Stimulated activated CD4-positive, alpha-beta T cell treated with anti-CD3 and anti-CD28 coated beads, Interleukin-2, amount 100 ng/mL, for 48 hours (primary cell): ENCODE measurements at places on chromosomes 12 and 14.

GRCh38 chr12:123833830-123834229 is 71.7 kb downstream of the DNAH10 start:
- DNase-seq = no peak

DNA sequence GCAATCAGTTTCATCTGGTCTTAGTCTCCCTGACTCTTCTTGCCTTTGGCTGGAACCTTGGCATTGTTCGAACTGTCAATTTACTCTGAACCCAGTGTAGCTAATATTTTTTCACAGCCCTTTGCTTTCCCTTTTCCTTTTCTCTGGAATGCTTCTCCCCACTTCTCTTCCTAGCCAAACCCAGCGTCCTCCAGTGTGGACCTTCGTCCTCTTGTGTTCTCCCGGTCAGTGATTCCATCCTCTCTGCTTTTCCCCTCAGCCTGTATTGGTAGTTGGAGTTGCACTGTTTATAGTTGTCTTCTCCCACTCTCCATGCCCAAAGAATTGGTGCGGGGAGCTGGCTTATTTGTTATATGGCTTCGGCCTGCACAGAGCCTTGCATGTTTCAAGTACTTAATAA is 9.4 kb downstream of the ACVR1B start:
- DNase-seq = no peak

DNA sequence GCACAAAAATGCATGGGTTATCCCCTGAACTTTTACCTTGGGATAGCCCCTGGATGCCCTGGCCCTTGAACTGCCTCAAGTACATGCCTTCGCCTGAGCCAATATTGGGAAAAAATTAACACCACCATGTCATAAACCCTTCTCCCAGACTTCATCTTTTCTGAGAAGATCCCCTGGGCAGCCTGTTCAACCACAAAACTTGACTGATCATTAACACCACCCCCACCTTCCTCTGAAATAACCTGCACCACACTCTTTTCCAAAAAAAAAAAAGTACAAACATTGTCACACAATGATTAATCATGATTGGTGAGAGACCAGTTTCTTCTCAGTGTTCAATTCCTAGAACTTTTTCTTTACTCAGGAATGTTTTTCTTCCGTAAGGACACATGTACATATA is 217.9 kb downstream of the PAX9 start:
- no peak for DNase-seq

DNA sequence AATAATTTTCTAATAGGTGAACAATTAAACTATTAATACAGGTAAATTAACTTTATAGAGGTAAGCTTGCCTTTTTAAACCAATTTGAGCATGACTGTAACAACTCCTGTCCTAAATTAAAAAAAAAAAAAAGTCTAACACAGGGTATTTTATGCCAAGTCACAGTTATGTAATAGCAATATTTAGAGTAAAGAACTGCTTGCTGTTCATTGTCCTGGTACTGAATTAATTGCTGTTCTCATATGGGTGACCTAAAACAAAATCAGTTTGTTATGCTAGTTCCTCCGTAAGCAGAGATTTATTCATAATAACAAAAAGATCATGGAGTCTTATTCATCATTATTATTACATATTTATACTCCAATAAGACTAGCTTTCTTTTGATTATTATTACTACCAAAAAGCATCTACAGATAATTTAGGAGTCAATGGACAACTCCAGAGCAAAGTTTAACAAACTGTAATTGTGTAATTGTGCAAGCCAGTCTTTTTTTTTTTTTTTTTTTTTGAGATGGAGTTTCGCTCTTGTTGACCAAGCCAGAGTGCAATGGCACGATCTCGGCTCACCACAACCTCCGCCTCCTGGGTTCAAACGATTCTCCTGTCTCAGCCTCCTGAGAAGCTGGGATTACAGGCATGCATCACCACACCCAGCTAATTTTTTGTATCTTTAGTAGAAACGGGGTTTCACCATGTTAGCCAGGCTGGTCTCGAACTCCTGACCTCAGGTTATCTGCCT is 98.3 kb downstream of the ITPR2 start:
- DNase-seq = no peak

DNA sequence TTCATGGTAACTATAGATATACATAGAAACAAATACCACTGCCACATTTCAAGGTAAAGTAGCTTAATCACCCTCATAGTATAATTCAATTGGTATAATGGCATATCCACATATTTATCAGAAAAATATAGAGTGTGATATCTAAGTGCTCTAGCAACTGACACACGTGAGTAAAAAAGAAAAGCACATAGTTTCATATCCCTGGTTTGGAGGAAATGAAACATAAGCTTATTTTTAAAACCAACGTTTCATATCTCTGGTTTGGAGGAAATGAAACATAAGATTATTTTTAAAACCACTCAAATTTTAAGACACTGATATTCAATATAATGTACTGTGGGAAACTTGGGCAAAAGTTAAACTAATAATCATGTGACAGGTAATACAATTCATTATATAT is 2.1 kb downstream of the OR6C70 start:
- no peak for DNase-seq

DNA sequence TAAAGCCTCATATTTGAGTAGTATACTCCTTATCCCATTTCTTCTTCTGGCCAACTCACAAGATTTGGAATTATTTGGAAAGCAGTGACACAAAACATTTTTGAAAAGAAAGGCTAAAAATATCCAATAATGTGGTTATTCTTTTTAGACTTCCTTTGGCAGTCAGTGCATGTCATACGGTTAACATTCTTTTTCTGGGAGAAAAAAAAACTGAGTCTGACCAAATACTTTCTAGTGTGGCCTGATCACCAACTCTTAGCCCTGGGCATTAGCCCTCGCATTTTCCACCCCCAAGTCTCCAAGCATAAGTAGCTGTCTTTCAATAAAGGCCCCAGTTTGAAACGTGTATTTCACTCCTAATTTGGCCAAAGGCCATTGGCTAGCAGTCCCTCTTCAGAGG is 5.9 kb downstream of the RASSF3 start:
- DNase-seq = no peak

- DNase-seq = no peak
Observed at GRCh38 chr14:22646570-22647254, 2.6 kb upstream of the OR6J1 start.

DNA sequence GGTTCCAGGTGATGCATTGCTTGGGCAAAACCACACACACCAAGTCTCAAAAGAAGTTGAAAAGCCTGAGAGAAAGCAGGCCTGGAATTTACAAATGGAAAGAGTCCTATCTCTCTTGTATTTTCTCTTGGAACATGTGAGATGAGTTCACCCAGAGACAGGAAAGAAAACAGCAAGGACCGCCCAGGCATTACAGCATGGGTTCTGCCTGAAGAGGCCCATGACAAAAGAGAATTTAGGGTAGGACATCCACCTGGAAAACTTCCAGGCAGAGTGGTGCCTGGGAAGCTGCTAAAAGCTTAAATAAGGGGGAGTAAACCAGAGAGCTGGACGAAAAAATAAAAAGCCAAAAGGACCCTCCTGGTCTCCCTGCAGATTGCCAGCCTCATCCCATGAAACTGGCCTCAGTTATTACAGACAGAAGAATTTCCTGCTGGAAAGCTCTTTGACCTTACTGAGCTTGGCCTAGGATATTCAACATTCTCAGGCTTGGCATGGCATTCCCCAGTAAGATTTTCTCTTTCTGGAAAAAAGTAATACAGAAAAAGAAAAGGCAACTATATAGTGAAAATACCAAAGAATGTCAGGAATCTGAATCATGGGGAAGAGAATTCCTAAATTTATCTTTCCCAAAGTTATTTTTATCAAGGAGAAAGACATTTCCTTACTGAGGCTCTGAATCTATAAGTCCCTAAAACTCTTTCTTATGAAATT is 121.3 kb upstream of the NUDT4 start:
- DNase-seq = no peak

- no peak for DNase-seq
Observed at GRCh38 chr12:86006727-86007126, 132.6 kb downstream of the NTS start.

- no peak for DNase-seq
Observed at GRCh38 chr14:97382616-97383226, 585.5 kb downstream of the VRK1 start.

DNA sequence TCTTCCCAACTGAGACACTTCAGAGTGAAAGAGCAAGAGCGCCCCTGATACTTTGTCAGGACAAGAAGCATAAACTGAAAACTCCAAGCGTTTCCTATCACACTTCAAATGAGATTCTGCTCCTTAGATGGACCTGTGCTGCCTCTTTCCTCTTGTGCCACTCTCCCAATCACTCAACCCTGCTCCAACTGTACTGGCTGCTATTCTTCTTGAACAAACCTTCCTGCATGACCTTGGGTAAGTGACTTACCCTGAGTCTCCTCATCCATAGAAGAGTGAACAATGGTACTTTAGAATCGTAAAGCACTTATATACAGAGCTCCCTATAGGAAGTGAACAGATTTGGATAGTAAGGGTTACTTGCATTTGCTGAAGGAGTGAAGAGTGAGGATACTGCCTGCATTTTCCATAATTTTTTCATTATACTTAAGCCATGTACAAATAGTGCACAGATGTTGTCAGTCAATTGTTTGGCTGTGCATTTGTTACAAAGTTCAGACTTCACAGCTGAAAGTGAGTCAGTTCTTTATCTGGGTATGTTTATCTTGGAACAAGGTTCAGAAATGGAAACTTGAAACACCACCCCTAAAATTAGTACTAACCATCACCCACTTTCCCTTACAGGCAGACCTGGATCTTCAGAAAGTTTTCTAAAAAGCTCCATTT is 10.8 kb downstream of the MTERF2 start:
- no peak for DNase-seq

DNA sequence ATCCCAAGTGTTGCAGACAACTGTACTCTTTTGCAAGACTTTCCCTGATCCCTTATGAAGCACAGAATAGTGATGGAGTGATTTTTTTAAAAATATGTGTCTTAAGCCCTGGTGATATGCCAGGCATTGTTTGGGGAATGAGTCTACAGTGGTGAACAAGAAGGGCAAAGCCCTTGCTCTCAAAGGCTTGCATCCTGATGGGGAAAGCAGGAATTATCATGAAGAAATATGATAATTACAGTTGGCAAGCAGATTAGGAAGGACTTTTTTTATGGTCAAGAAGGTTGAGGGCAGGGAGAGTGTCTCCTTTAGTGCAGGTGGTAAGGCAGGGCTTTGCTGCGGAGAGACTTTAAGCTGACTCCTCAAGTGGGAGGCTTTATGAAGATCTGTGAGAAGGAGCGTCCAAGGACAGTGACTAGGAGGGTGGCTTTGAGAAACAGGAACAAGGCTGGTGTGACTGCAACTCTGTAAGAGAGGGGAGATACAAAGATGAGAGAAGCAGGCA is 100.2 kb downstream of the SYNE2 start:
- no peak for DNase-seq

DNA sequence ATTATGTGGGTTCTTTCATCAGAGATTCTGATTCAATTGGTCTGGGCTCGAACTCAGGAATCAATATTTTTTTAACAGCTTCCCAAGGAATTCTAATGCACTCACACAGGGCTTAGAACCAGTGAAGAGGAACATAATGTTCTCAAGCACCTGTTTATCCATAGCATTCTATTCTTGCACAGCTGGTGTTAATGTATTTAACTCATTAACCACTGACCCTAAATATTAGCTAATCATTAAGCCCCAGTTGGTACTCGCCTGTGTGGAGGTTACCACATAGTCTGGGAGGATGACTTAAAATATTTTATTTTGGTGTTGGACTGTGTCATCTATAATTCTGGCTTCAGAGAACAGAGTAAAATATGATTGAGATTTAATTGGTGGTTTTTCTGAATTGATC is 45.3 kb downstream of the LRP6 start:
- no peak for DNase-seq

- no peak for DNase-seq
Observed at GRCh38 chr14:72052356-72052755, 120.1 kb downstream of the RGS6 start.

DNA sequence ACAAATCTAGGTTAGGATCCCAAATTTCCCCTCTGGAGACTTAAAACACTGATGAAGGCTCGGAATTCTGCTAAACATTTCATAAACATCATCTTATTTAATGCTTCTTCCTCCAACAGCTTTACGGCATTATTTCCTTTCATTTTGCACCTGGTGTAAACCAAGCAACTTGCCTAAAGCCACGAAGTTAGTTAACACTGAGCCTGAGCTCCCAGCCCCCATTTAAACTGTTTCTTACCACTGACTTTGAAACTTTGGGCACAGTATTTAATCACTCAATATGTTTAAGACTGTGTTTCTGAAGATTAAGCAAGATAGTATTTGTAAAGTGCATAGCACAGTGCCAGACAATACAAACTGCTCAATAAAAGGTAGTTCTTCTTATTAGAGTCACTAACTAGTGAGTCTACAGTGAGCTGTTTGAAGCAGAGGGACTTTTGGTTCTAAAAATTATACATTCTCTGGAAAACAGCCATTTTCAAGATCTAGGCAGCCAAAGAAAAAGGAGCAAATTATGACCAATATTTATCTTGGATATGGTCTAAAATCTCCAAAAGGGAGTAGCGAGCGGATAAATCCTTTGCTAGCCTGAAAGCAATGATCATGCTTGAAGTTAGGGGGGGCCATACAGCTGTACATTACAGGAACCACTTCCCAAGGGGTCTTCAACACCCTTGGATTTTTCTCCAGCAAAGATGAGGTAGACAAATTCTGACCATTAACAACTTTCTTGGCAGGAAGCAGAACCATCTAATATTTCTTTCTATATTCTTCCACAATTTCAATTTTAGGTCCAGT is 4.0 kb downstream of the EGLN3 start:
- no peak for DNase-seq

DNA sequence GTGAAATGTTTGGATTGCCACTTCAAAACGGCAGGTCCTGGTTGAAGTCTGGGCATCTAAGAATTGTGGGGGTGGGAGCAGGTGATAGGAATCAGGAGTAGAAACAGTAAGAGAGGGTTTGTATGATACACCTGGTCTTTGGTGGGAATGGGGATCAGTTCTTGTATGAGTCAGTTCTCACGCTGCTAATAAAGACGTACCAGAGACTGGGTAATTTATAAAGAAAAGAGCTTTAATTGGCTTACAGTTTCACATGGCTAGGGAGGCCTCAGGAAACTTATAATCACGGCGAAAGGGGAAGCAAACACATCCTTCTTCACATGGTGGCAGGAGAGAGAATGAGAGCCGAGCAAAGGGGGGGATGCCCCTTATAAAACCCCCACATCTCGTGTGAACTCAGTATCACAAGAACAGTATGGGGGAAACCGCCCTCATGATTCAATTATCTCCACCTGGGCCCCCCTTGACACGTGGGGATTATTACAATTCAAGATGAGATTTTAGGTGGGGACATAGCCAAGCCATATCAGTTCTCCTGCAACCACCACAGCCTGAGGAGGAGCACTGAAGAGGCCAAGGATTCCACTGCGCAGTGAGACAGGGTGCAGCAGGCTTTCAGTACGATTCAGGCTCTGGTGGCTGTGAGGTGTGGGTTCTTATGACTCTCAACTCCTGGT is 52.1 kb downstream of the DRAM1 start:
- DNase-seq = no peak

- no peak for DNase-seq
Observed at GRCh38 chr14:93105362-93105761, 10.4 kb downstream of the ITPK1 start.

DNA sequence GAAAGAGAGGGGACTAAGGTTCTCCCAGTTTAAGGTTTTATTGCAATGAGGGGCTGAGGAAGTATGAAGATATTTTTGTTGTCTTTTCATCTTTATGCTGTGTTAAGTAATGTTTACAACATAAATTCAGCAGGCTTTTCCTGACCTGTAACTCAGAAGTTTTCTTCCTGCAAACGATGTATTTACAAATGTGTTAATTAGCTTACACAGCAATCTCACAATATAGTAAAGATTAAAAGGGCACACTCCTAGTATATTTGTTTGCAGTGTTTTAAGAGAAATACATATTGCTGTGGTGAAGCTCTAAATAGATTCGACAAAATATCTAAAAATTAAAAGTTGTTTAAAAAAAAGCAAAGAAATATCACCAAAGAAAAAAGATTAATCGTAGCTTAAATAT is 55.7 kb downstream of the OR11H12 start:
- DNase-seq = no peak
